Activated CD4-positive, alpha-beta T cell treated with anti-CD3 and anti-CD28 coated beads, Interleukin-2, amount 10 ng/mL, durations not matched to agents 7 days and 5 days (primary cell): ENCODE measurements at places on chromosomes 12 and 14. TPM values are rescaled to one million over a fixed set of nuclear protein-coding genes. Genes with fewer than 3 reads are reported as not detected.
A peak's percentile ranks its signal among the peaks of the same experiment; 100 is the strongest.

GRCh38 chr14:77275041-77275580 is 4.1 kb upstream of the NGB start:
- no peak for DNase-seq

DNA sequence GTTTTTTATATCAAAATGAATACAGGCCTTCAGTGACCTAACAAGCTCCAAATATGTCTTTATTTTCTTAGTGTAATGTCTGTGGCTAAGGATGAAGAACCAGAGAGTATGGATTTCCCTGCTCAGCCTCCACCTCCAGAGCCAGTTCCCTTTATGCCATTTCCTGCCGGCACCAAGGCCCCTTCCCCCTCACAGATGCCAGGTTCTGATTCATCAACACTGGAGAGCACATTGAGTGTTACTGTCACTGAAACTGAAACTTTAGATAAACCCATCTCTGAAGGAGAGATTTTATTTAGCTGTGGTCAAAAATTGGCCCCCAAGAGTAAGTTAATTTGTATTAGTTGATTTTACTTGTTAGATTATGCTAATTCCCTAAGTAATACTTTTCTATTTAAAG is 61.0 kb downstream of the KIAA0586 start:
- no peak for DNase-seq

- DNase-seq: peak; percentile 64
These were observed 89.8 kb downstream of the BTG1 start for GRCh38 chr12:92055877-92056276.

DNA sequence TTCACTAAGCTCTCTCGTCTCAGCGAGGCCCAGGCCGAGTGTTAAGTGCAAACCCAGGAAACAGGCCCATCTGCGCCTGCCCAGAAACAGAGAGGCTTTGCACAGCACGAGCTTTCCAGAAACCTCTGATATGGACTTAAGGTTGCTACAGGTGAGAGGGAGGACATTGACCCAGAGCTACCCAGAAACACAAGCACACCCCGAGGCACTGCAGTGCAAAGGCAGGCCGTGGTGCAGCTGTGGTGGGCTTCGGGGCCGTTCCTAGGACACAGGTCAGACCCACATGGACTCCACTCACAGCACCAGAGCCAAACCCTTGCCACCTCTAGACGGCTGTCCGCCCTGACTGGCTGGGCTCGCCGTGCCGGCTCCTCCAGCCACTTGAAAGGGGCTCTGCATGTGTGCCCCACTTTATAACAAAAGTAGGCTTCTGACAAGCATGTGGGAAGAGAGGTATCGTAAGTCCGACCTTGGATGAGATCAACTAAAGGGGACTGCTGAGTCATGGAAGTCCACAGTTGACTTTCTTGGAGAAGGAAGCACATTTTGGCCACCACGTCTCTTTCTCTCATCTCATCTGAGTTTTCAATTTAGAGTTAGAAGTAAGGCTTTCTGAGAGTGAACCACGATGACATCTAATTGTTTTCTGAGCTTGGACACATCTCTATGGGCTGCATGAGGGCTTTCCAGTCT is 38.2 kb downstream of the CACNA2D4 start:
- no peak for DNase-seq

The CELA1 gene
- total RNA-seq: not detected

DNA sequence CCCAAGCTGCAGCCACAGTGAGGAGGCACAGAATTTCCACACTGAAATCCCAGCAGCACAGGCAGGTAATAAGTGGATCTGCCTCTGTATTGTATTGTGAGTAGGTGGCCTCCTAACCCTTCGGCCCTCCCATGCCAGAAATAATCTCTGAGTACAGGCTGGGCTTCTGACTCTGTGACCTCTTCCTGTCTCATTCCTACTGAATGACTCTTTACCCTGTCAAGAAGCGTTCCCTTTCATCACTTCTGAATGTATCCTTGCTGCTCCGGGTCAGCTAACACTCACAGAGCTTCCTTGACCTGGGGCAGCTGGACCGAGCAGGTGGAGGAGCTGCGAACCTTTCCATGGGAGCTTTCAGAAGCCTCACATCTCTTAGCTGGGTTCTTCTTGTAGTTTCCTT is 119.6 kb downstream of the SLC8A3 start:
- DNase-seq: no peak

The FAM181A gene
- total RNA-seq: not detected

DNA sequence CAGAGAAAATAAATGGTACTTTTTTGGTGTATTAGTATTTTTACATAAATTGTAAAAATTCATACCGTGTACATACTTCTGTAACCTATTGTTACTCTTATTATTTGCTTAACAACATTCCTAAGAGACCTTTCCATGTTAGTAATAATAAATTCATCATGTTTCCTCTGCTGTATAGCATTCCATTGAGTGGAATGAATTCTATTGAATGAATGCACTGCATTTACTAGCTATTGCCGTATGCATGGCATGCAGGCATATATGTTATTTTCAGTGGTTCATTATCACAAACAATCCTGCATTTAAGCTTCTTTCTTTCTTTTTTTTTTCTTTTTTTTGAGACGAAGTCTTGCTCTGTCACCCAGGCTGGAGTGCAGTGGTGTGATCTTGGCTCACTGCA is 137.6 kb upstream of the TBX3 start:
- DNase-seq: no peak

The INSM2 gene
- total RNA-seq: not detected

GRCh38 chr12:4041187-4041885 is 168.1 kb upstream of the PARP11 start:
- no peak for DNase-seq

- no peak for DNase-seq
These were observed 19.5 kb upstream of the CMKLR1 start for GRCh38 chr12:108358580-108358965.

DNA sequence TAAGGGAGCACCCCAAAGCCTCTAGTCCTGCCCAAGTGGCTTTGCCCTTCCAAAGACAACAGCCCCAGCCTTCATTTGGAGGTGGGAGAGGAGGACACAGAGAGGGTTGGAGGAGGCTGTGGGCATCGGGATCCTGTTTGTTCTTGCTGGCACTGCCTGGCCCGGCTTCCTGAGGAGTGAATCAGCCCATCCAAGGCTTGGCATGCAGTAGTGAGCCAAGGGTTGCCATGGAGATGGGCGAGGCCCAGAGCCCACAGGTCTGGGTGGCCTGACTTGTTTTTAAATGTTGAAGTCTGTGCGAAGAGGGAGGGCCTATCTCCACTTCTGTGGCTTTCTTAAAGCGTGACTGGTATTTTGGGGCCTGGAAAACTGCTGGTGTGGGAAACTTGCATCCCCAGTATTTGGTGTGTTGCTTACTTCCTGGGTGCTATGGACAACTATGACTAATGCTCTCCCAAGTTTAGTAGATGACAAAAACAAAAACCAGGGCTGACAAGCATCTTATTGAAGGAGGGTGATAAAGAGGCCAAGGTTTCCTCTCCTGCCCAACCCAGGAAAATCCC is 15.8 kb downstream of the CD9 start:
- DNase-seq: no peak

The MIP gene
- not detected for total RNA-seq

DNA sequence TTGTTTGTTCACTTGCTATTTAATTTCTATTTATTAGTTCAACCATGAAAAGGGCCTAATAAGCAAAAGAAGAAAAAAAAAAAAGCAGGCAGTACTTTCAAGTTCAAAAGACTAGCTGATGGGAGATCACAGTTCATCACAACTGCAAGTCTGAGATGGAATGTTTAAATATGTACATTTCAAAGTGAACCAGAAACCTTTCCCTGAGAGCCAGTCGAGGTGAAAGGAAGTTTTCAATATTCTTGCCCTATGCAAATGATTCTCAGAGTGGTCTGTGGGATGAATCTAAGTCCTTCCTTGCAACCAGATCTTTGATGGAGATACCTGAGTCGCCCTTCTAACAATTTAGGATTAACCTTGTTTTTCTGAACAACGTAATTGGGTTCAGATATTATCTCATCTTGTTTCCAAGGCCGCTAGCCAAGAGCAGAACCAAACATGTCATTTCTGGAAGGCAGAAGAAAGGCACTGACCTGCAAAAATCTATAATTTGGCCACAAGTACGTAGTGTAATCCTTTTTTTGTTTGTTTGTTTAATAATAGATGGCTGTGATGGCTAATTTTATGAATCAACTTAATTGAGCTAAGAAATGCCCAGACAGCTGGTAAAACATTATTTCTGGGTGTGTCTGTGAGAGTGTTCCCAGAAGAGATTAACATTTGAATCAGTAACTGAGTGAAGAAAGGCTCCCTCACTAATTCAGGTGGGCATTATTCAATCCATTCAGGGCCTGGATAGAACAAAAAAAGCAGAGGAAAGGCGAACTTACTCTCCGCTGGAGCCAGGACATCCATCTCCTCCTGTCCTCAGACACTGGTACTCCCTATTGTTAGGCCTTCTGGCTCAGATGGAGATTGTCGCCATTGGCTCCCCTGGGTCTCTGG is 171.1 kb upstream of the TMPO start:
- DNase-seq: no peak

DNA sequence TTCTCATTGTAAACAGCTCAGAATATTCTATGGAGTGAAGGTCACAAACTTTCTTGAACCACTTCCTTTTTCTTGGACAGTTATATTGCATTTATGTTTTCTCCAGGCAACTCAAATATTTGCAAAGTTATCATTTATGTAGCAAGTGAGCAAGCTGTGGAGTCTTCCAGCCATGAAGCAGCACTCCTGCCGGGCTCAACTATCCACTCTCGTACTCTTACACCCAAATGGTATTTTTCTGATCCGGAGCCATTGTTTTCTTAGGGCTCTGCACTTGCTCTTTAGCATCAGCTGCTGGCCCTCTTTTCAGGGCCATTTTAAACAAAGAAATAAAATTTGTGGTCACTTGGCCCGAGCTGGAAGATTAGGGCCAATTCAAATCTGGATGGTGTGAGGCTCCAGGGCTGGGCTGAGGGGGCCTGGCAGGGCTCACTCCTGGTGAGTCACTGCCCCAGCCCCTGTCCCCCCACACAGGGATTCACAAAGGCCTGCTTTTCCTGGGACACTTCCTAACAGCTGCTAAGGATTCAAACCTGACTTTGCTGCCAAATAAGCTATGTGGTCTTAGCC is 19.7 kb downstream of the SYNE3 start:
- no peak for DNase-seq

The TAS2R13 gene
- total RNA-seq: 1.1 TPM

DNA sequence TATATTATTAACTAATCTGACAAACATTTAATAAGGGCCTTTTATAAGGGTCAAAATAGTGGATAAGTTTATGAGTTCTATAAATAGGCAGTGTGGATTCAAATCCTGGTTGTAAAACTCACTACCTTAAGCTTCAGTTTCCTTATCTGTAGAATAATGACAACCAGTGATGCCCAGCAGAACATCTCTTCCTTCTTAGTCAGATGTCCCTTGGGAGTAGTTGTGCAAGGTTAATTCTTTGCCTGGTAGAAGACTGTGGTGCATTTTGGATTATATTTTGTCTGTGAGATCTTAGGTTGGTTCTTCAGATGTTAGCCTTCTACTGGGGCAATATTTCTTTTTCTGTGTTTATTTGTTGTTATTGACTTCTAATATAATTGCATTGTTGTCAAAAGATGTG is 59.5 kb downstream of the ARID2 start:
- DNase-seq: no peak

The NFE2 gene
- total RNA-seq: not detected

DNA sequence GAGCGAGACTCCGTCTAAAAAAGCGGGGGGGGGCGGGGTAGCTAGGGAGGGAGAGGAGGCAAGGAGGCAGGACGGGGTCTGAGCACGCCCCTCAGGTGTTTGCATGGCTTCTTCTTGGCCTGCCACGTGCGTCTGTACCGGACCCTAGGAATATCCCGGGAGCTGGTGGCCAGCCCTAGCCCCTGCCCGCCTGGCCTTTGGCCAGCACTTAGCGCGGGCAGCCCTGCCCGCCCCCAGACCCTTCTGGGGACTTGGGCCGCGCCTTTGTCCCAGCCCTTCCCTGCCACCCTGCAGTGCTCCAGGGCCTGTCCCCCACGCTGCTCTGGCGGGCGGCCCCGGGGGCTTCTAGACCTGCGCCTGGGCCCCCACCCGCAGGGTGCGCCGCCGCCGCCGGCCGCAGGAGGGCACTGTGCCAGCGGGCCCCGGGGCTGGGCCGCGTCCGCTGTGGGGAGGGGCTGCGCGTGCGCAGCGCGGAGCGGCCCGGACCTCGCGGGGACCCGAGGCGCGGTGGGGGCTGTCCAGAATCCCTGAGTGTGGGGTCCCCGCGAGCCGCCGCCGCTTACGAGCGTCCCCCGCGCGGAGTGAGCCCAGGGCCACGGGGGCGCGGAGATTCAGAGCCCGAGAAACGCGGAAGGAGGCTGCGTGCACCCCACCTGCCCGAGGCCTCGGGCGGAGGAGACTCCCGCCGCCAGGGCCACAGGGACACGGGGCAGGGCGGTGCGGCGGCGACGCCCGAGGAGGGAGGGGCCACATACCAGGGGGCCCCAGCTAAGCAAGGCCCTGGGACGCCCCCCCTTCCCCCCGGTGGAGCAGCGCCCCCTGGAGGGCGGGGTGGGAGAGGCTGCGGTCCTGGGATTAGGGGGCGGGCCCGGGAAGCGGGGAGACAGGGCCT is 21.0 kb downstream of the SLC25A29 start:
- DNase-seq: peak; percentile 76

The INHBC gene
- not detected for total RNA-seq

DNA sequence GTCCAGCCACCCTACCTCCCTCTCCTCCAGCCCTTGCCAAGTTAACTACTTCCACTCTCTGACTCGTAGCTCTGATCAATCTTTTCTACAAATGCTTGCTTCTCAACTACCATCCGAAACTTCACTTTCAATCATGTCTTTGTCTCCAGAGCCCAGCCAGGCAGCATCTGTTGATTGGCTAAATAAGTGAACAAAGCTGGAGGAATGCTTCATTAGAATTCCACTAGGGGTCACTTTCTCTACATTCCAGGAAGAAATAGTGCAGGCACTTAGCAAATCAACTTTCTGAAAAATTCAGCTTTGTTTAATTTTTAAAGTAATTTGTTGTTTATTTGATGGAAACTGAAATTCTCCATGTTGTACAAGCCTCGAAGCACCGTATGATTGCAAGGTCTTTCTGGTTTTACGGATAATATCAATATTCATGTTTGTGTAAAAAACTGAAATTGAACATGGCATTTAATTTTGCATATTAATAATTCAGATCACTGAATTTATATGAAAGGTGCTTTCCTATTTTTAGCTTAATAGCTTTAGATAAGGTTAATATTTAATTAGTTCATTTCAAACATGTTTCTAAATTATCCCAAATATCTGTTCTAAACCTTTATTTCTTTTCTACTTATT is 32.4 kb upstream of the HELB start:
- DNase-seq: peak; percentile 45

- DNase-seq: no peak
These were observed 25.6 kb downstream of the STX2 start for GRCh38 chr12:130813436-130813835.

DNA sequence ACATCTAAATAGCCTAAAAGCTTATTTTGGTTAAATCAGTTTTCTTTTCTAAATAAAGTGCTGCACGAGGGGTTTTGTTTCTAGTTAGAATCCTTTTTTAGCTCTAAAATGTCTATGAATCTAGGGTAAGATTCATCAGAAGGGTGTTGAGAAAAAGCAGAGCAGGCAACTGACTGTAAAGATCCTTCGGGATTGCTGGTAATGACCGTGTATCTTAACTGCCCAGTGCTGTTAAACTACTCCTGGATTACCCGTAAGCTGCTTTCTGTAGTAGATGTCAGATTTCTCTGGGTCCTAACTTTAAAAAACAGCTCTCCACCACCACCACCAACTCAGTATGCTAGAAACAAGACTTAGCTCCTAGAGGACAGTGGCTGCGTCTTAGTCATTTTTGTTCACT is 39.2 kb downstream of the DACT1 start:
- DNase-seq: no peak
